Effector CD4-positive, alpha-beta T cell (primary cell): ENCODE measurements at places on chromosomes 5 and 9.

DNA sequence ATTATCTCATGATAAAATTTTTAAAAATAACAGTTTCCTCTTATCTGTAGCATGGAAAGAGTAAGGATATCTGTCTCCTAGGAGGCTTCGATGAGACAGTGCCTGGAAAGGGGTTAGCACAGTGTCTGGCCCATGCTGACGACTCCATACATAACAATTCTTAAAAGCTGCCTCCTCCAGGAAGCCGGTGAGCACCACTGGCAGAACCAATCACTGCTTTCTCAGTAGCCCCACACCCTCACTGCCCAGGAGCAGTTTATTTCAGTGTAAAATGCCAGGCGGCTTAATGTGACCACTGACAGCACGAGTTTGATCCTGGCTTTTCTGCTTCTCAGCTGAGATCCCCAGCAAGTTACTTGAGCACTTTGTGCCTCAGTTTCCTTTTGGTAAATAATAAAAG, 1.2 kb upstream of the NIPAL4 start:
- no peak for DNase-seq

DNA sequence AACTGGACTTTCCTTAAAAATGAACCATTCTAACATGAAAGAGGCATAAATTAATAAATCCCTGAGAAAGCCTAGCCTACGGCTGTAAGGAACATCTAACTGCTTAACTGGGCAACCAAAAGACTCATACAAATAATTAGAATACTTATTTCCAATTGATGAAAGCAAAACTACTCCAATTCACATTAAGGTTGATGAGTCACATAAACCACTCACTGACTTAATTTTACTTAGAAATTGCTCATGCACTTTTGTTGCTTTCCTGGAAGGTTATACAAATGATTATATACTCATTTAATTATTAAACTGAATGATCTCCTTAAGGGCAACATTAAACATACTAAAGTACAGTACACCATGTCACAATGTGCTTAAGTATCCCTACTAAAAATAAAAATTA, 101.9 kb downstream of the NFIB start:
- DNase-seq: no peak

DNA sequence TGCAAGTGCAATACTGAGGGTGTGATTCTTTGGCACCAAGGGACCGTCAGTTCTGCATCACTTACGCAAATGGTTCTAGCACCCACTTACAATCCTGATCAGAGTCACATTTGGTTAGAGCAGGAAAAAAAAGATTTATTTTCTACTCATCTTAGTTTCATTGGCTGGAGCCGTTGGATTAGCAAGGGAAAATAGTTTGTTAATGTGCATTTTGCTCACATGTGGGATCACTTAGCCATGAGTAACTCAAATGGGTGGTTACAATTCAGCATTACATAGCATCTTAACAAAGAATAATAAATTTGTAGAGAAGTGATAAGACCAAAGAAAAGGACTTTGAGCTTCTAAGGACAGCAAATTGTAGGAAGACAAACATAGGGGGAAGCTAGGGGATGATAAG, 216.9 kb downstream of the AUH start:
- no peak for DNase-seq

DNA sequence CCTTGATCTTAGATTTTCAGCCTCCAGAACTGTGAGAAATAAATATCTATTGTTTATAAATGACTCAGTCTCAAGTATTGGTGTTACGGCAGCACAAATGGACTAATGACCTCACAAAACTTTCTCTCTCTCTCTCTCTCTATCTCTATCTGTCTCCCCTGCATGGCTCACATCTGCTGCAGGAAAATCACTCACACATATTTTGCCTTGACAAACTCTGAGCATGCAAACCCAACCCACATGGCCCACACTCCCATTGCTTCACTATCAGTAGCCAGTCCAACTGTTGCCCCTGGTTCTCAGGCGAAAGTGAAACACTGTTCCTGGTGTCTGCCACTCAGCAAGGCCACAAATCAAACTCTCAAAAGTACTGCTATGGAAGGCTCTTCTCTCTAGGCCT, 66.4 kb upstream of the PIK3R1 start:
- DNase-seq: no peak

DNA sequence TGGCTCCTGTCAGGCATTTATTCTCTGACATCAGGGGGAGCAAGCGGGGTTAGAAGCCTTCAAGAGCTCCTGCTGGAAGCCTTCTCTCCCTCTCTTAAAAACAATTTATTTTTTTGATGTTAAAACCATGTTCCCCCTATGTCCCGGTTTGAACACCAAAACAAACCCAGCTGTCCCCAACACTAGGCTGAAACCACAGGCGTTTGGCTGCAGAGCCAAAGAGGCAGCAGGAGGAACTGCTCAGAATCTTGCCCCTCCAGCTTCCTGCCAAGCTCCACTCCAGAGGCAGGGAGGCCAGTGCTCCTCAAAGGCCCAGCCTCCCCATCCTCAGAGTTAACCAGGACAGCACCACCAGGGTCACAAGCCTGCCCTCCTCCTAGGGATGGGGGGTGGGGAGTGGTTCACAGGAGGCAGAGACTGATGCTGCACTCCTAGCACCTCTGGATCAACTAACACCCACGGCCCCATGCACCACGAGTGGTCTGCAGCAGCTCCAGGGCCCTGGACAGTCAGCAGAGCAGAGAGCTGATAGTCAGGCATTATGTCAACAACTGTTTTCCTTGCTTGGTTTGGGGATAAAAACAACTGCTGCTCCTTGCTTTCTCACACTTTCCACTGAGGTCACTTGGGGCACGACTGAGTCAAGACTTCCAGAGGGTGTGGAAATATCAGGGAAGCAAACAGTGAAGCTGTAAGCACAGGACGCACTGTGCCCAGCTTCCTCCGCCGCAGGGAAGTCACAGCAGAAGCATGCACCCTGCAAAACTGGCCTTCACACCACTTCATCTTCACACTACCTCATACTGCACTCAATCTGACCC, 96.5 kb upstream of the ADRA1B start:
- DNase-seq: no peak

DNA sequence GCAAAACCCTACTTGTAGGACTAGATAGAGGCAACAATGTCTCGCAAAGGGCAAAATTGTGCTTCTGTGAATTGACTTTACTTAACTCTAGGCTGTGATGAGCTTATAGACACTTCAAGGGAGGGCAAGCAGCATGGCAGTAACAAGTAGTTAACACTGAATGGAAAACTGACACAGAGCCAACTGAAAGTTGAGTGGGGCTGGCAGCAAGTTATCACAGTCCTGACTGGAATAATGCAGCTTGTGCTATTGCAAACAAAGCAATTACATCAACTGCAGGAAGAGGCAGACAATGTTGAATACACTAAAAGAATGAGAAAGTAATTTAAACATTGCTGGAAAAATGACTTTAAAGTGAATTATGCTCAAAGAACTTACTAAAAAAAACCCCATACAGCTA, 62.2 kb downstream of the RNF38 start:
- DNase-seq: no peak

GRCh38 chr9:134602547-134603362, 38.8 kb upstream of the COL5A1 start:
- no peak for DNase-seq
